ENCODE measurements at places on chromosomes 6 and 20.

- DNase-seq: no peak
Measured at GRCh38 chr20:63858393-63859165, 2.7 kb upstream of the ABHD16B start.

- no peak for DNase-seq
Measured at GRCh38 chr6:168138436-168138835, 59.4 kb upstream of the FRMD1 start.

DNA sequence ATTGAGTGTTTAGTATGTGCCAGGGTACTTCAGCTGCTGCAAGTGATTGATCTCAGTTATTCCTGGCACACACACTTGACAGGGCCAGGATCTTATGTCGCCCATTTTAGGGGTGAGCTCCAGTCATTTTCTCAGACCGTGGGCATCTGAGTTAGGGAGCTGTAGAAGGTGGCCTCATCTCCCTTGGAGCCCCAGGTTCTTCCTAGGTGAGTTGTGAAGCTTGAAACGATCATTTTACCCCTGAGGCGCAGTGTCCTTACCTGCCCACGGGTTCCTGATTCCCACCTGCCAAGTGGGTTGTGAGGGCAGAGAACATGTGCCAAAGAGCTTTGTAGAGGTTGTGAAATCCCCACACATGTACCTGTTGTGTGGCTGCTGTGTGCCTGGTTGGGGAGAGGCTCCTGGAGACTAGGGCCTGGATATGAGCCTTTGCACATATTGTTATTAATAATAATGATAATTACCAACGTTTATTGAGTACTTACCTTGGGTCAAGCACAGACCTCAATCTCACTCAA is 465 bp upstream of the KCNS1 start:
- no peak for DNase-seq

GRCh38 chr6:55974688-55975087 is 99.3 kb upstream of the BMP5 start:
- no peak for DNase-seq

GRCh38 chr6:1348675-1349074 is 36.8 kb downstream of the FOXQ1 start:
- DNase-seq: no peak

Data from non-pigmented ciliary epithelial cell (primary cell).